ENCODE measurements at places on chromosomes 7 and 10.

GRCh38 chr10:59397961-59398360, 35.6 kb upstream of the FAM13C start:
- DNase-seq = no peak

DNA sequence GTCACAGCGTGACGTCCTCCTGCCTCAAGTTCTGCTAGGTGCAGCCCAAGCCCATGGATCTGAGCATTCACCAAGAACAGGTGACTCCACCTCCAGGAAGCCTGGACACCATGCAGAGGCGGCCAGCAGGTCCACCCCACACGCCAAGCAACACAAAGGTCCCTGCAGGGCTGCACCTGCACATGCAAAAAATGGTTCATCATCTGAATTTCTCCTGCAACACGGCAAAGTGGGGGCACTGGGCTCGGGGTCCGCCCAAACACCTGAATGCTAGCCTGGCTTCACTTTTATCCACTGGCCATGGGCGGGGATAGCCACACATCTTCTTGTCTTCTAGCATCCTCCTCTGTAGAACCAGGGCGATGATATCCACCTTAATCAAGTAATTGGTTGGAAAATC, 28.9 kb downstream of the CNPY1 start:
- DNase-seq = no peak

GRCh38 chr10:9243941-9244411, 1189.5 kb downstream of the GATA3 start:
- DNase-seq = no peak

DNA sequence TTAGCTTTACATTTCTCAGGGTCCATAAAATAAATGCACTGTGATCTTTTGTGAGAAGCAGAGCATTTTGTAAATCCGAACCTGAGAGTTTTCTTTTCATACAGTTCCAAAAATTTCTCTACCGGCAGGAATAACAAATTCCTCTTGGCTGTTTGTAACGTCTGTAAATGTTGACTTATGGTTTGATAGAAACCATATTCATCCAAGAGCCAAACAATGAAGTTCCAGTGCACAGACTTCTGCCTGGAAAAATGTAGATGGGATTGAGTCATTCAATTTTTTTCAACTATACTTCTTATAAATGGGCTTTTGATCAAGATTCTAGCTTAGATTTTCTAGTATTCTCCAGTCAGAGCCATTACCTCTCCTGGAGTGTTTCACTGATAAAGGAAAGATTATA, 530.6 kb downstream of the TFEC start:
- no peak for DNase-seq

GRCh38 chr7:42753367-42753766, 158.5 kb downstream of the C7orf25 start:
- DNase-seq = no peak

DNA sequence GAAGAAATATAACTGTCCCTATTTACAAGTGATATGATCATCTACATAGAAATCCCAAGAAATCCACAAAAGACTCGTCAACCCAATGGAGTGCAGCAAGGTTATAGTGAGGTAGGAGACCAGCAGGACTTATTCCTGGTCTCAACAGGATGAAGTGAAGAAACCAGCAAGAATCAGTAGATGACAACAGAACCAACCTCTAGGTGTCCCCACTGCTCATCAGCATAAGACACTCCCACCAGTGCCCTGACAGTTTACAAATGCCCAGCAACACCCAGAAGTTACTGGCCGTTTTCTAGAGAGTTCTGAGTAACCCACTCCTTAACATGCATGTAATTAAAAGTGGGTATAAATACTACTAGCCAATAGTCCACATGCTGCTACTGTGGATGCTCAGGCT, 470.5 kb upstream of the LRRTM3 start:
- no peak for DNase-seq

GRCh38 chr10:117617659-117618058, 75.1 kb downstream of the EMX2 start:
- DNase-seq = no peak

GRCh38 chr7:140039066-140039465, 23.7 kb downstream of the PARP12 start:
- DNase-seq = no peak

- no peak for DNase-seq
These were observed 50.9 kb downstream of the ANKMY2 start for GRCh38 chr7:16594676-16595075.

- no peak for DNase-seq
These were observed 154.7 kb downstream of the PRPF18 start for GRCh38 chr10:13741438-13741837.

DNA sequence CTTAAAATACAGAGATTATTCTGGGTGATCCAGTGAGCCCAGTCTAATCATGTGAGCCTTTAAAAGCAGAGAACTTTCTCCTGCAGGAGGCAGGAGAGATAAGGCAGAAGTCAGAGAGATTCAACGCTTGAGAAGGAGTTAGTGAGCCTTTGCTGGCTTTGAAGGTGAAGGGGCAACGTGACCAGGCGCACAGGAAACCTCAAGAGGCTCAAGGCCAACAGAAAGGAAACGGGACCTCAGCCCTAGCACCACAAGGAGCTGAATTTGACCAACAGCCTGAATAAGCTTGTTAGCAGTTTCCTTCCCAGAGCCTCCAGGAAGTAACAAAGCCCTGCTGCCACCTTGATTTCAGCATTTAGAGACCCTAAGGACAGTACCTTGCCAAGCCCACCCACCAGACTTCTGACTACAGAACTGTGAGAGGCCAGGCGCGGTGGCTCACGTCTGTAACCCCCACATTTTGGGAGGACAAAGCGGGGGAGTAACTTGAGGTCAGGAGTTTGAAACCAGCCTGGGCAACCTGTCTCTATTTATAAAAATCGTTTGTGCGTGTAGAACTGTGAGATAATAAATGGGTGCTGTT, 87.3 kb upstream of the KAT6B start:
- peak; percentile 90 for DNase-seq

DNA sequence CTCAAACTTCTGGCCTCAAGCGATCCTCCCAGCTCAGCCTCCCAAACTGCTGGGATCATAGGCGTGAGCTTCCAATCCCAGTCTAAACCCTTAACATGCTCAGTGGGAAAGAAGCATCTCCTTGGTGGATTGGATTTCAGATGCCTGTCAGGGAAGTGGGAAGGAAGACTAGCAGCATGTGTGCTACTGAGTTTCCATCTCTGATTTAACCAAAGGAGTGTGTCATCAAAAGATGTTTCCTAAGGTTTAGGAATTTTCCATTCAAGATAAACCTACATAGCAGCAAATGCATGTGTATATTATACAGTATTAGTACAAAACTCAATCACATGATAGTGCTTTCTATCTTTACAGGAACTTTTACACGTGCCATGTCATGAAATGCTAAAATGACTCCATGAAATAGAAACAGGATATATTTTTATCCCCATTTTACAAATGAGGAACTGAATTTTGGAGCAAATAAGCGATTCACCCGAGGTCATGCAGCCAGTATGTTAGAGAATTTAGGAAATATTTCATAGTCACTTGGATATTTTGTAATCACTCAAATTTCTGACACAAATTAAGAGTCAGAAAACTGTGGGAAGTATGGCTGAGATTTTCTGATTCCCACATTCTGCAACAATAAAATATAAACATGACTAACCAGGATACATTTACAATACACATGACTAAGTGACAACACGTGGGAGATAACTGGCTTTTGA, 11.4 kb upstream of the TMEM26 start:
- DNase-seq = no peak

- no peak for DNase-seq
These were observed 34.0 kb downstream of the GATA3 start for GRCh38 chr10:8088504-8088903.

GRCh38 chr10:118970770-118971169, 58.7 kb upstream of the NANOS1 start:
- no peak for DNase-seq

GRCh38 chr7:34949361-34949760, 87.9 kb downstream of the DPY19L1 start:
- DNase-seq = no peak

GRCh38 chr7:110780712-110781111, 310.2 kb upstream of the LRRN3 start:
- no peak for DNase-seq
